Fibroblast of skin of right quadriceps (primary cell): ENCODE measurements at places on chromosomes 3 and 15.

DNA sequence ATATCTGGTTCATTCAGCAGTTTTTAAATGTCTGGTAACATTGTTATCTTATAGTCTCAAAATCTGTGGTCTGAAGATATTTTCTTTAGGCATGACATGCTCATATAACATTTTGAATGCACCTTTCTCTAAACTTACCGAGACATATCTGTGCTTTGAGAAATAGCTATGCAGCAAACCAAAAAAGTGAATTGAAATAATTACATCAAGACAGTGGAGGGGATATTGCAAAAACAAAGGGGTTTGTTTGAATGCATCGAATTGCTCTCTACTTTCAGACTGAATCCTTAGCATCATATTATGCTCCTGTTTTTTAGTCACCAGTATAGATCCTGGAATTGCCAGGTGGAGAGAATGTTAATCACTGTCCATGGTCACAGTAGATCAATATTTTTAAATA is 5.1 kb downstream of the ARPP21 start:
- no peak for DNase-seq

GRCh38 chr3:109331692-109332091 is 5.7 kb downstream of the DPPA4 start:
- no peak for DNase-seq

- no peak for DNase-seq
Observed at GRCh38 chr3:20529911-20530310, 343.9 kb upstream of the SGO1 start.

- peak; percentile 7 for DNase-seq
Observed at GRCh38 chr15:59553879-59554735, 57.5 kb upstream of the GCNT3 start.

DNA sequence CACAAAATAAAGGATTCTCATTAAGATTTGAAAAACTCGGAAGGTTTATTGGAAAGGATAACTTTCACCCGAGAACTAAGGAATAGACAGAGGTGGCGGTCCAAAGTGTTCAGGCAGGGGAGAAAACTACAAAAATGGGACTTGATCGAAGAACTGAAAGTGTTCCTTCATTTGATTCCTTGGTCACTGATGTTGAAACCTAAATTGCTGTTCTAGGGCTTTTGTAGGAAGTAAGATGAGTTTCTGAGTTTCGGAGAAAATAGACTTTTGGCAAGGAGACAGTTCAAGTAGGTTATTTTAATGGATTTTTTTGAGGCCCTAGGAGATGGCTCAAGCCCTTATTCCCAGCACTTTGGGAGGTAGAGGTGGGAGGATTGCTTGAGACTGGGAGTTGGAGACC is 1.4 kb downstream of the TRIP4 start:
- no peak for DNase-seq

- DNase-seq = no peak
Observed at GRCh38 chr15:80618685-80619400, 76.3 kb upstream of the ABHD17C start.

DNA sequence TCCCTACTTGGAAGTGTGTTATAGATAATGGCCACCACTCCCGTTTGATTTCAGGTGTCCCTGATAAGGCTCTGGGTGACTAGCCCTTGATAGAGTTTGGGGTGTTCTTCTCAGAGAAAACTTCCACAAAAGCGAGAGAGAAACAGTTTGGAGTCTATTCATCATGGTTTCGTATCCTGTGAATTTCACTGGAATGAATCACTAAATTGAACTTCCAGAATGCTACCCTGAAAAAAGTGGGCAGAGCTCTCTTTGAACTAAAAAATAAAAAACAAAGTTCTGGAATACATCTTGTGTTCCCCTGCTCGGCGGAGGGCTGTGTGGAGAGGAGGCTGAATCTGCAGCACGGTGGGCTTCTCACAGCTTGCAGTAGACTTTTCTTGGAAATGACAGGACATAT is 52.8 kb upstream of the FAM98B start:
- peak; percentile 54 for DNase-seq

- DNase-seq = no peak
Observed at GRCh38 chr3:40680685-40681657, 156.2 kb downstream of the ZNF621 start.

- DNase-seq = no peak
Observed at GRCh38 chr15:85580879-85581278, 200.5 kb downstream of the AKAP13 start.

GRCh38 chr3:177611752-177612334 is 414.6 kb upstream of the TBL1XR1 start:
- no peak for DNase-seq

DNA sequence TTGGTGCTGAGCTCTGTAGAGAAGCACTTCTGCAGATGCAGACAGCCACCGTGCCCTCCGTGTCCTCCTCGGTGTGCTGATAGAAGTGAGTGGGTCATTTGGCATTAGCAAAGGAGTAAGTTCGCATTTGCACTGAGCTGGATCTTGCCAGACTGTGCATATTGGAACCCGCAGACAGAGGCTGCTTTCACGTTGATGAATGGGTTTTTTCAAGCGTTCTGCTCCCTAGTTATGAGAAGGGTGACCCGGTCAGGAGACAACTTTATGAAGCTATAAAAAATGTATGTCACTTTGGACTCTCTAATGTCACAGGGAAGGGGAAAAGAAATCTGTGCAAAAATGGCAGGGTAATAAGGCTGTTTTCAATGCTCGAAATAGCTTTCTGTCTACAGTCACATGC is 739.4 kb downstream of the MCTP2 start:
- DNase-seq = no peak

- DNase-seq = no peak
Observed at GRCh38 chr3:52917044-52917443, 19.7 kb upstream of the STIMATE start.

- DNase-seq = no peak
Observed at GRCh38 chr3:181616088-181617070, 95.3 kb upstream of the SOX2 start.

DNA sequence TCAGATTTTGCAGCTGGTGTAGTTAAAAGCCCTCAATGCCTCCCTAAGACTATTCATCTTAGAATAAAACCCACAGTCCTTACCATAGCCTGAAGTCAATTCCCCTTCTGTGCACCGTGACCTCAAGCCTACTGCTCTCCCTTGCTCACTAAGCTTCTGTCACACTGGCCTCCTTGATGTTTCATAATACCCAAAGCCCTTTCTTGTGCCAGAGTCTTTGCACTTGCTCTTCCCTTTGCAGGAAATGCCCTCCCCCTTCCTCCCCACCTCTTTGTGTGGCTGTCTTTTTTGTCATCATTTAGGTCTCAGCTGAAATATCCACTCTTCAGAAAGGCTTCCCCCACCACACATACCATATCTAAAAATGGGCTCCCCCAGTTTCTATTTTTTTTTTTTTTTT is 4.2 kb upstream of the PLEKHO2 start:
- DNase-seq = no peak

GRCh38 chr3:46661776-46662766 is 31.4 kb downstream of the ALS2CL start:
- DNase-seq = no peak

DNA sequence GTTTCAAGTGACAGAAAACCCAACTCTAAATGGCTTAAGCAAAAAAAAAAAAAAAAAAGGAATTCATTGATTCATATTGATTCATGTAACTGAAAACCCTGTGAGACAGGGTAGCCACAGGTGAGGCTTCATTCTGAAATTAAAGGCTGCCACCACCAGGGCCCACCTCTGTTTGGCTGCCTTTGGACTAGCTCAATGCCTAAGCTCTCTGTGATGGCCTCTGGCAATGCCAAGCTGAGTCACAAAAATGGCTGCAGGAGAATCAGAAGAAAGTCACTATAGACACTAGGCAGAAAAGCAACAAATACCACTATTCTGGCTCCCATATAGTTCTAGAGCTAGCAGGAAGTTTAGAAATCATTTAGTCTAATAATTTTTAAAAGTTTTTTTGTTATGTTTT is 38.2 kb upstream of the GYG1 start:
- DNase-seq = no peak

DNA sequence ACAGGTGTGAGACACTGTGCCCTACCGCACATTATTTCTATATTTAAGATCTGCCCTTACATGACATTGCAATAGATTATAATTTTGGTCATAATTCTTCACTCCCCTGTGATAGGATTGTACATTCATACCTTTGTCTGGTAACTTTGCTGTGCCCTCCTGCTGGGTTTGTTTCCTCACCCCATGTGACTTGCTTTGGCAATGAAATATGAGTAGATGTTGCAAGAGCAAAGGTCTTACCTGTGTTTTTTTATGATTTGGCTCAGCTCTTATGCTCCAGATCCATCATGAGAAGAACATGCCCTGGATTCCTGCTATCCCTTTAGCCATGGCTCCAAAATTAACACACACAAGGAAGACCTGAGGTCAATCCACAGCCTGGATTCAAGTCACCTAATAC is 137.7 kb upstream of the EOMES start:
- DNase-seq = no peak

DNA sequence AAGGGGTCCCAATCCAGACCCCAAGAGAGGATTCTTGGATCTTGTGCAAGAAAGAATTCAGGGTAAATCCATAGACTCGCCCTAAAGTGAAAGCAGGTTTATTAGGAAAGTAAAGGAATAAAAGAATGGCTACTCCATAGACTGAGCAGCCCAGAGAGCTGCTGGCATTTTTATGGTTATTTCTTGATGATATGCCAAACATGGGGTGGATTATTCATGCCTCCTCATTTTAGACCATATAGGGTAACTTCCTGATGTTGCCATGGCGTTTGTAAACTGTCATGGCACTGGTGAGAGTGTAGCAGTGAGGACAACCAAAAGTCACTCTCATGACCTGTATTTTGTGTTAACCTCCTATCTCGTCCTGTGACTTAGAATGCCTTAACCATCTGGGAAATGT is 142.2 kb downstream of the DOCK3 start:
- DNase-seq = no peak

DNA sequence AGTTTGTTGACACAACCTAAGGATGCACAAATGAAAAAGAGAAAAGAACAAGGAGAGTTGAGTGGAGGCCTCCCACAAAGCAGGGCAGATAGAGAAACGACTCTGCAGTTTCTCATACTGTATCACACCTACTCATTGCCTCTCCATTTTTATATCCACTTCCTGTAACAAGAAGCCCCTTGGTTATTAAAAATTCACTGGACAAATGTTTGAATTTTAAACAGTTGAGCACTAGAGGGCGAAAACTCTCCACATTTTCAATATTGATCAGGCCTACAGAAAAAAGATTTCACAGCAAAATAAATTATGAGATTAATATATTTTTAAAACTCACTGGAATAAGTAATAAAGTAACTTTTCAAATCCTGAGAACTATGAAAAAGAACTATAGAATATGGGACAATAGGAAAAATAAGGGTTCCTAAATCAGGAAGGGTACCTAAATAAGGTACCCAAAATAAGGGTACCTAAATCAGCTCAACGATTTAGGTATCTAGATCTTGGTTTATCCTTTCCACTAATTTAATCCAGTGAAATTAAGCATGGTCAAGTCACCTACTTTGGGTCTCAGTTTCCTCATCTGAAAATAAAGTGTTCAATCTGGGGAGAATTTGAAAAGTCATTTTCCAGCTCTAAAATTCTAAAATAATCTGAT is 47.0 kb upstream of the PPIB start:
- DNase-seq = peak; percentile 55

- DNase-seq = peak; percentile 87
Observed at GRCh38 chr3:113744941-113745755, 901 bp downstream of the NAA50 start.

GRCh38 chr3:35663471-35663870 is 24.1 kb downstream of the ARPP21 start:
- no peak for DNase-seq

DNA sequence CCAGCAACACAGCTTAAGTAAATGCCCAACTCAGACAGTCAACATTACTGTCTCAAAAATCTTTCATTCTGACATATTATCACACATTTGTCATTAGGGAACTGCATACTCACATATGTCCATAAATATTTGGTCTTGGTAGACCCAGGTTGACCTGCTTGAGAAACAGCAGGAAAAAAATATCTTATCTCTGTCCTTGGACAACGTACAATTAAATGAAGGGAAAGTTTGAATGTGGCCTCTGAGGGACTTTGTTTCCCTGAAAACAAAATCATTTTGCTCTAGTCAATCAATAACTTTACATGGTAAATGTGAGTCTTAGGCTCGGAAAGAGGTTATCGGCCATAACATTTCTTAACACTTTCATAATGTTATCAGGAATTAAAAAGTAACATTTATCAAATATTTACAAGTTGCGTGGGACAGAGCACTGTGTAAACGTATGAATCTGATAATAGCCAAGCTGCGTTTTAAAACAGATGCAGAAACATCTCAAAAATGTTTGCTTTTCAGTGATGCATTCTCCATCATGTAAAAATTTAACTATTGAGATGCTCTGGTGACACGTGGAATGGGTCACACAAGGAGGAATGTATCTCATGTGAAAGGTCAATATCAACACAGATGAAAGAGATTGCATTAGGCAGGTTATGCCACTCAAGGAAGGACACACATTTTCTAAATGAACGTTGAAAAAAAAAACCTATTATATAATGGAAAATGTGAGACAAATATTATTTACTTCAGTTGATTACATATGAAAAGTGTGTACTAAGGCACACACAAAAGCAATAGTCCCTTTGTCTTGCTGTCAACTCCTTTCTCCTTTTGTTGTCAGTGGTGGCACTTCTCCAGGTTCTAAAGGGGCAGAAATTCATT is 304.4 kb downstream of the WDR72 start:
- no peak for DNase-seq

GRCh38 chr3:154139996-154140436 is 18.8 kb downstream of the ARHGEF26 start:
- no peak for DNase-seq

GRCh38 chr3:146543461-146544001 is 876 bp downstream of the PLSCR1 start:
- DNase-seq = peak; percentile 28

- no peak for DNase-seq
Observed at GRCh38 chr3:41991437-41991836, 29.5 kb upstream of the ULK4 start.
